Stimulated activated CD8-positive, alpha-beta memory T cell treated with anti-CD3 and anti-CD28 coated beads, Interleukin-15, amount 100 ng/mL, for 1 hour (primary cell): ENCODE measurements at places on chromosomes 5 and 9.

GRCh38 chr9:124602204-124602603 lies 95.0 kb upstream of the NR5A1 start:
- no peak for DNase-seq

DNA sequence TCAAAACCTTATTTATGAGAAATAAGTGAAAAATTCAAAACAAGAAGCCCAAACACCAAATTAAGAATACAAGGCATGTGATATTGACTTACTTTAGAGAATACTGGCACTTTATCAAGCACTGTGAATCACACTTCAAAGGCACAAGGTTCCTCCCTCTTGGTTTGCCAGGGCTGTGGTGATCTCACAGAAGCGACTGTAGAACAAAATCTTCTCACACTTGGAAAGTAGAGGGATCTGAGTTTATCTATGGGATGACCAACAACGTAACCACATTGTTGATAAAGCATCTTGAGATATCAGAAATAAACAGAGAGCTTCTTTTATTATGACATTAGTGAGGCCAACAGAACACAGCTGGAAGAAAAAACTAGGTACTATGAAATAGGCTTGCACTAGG lies 295.9 kb downstream of the NFIB start:
- no peak for DNase-seq

- DNase-seq, result no peak
Observed at GRCh38 chr5:80172067-80172695, 83.7 kb downstream of the SERINC5 start.

DNA sequence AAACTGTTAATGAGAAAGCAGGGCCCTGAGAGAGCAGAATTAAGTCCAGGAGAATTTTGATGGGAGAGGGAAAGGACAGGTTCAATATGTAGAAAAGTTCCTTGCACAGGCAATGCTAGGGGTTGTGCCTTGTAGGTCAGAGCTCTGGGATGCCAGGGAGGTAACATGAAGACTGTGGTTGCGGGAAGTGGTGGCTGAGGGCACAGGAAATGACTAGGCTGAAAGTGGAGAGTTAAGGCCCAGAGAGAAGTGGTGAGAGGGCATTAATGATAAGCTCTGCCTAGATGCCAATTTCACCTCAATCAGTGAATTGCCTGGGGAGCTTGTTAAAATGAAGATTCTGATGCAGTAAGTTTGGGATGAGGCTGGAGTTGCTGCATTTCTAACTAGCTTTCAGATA lies 31.5 kb upstream of the PPP3R2 start:
- no peak for DNase-seq

DNA sequence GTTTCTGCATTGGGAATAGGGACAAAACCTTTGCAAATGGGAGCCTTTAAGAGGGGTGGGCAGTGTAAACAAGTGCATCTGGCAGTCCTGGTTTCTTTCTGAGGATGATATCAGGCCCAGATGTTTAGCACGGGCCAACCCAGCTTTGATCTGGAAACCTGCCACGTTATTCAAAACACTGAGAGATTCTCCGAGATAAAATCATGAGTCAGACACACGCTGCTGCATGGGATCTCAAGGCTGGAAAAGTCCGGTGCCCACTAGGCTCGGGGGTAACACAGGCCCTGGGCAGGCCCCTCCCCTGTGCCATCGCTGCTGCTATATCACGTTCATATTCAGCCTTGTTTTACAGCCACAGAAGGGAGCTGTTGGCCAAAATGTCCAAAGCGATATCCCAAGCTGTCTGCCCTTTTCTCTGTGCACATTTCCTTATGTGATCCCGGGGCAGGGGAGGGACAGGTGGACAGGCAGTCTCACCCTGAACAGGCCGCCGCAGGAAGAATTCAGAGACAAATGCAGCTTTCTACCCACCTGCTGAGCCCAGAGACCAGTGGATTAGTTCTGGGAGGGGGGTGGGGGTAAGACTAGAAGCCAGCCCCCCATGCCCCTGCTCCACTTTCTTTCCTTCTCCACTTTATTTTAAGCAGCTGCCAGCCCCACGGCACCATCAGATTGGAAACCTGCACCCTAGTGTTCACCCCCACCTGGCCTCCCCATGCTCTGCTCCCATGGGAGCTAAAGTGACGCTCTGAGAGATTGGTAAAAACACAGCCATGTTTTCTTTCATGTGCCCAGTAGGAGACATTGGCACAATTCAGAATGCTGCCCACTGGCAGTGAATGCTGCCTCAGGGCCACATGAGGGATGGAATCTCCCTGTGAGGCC lies 63.1 kb downstream of the TMOD1 start:
- no peak for DNase-seq

DNA sequence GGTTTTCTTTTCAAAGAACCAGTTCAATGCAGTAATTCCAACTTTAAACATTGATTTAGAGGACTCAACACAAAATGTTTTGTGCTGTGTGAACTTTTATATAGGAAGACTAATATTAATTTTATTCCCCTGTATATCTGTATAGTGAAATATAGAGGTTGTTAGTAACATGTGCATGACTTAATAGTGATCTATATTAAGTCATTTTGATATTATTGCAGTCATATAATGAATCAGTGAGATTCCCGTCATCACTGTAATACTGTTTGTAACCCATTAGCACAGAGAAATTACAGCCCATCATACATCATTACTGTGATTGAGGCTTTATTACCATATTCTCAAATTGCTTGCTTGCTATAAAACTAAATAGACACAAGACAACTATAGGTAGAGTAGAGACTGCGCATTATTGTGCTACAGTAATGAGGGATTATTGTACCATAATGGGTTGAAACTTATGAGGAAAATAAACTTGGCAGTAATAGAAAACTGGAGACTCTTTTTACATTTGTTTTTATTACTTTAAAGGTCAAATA lies 170.7 kb downstream of the RANBP17 start:
- no peak for DNase-seq

- DNase-seq, result no peak
Observed at GRCh38 chr5:133944263-133945185, 23.9 kb downstream of the C5orf15 start.

DNA sequence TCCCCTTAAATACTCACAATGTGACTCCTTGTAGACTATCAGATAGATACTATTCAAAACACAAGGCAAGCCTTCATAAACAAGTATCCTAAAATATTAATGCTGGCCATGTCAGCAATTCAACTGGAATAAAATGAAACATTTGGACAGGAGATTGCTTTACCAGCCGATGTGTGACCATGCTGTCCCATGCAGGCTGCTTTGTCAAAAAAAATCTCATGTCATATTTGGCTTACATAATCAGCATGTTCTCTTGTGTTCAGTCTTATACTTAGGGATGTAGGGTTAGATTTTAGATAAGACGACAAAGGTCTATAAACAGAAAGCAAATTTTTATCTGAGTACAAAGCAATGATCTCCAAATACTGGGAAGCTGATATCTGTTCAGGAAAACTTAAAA lies 108.5 kb downstream of the NR6A1 start:
- no peak for DNase-seq

GRCh38 chr5:171852255-171852681 lies 66.7 kb downstream of the SMIM23 start:
- DNase-seq, result no peak

GRCh38 chr5:87653242-87653641 lies 240.5 kb upstream of the CCNH start:
- DNase-seq, result no peak

DNA sequence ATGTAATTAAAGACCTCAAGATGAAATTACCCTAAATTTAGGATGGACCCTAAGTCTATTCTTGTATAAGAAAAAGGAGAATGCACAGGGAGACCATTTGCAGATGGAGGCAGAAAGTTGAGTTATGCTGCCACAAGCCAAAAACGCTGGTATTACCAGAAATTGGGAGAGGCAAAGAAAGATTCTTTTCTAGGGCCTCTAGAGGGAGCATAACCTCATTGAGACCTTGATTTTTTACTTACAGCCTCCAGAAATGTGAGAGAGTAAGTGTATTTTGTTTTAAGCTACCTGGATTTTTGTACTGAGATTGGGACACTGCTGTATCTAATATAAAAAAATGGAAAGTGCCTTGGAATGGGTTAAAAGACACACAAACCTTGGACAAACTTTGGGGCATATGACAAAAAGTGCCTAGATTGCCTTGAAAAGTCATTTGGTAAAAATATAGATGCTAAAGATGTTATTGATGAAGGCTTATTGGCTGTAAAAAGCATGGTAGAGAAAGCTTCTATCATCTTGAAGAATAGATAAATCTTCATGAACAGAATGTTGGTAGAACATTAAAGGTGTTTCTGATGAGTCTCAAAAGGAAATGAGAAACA lies 174.7 kb upstream of the PRDM9 start:
- DNase-seq, result no peak

- DNase-seq, result no peak
Observed at GRCh38 chr5:41325074-41325473, 111.7 kb upstream of the C6 start.

DNA sequence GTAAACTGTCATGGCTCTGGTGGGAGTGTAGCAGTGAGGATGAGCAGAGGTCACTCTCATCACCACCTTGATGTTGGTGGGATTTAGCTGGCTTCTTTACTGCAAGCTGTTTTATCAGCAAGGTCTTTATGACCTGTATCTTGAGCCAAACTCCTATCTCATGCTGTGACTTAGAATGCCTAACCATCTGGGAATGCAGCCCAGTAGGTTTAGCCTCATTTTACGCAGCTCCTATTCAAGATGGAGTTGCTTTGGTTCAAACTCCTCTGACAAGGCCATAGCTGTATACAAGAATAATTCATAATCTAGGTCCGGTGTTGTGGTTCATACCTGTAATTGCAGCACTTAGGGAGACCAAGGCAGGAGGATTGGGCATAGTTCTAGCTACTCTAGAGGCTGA lies 85.1 kb downstream of the ARRDC3 start:
- DNase-seq, result no peak

- DNase-seq, result no peak
Observed at GRCh38 chr9:130414910-130415746, 29.6 kb upstream of the ASS1 start.

DNA sequence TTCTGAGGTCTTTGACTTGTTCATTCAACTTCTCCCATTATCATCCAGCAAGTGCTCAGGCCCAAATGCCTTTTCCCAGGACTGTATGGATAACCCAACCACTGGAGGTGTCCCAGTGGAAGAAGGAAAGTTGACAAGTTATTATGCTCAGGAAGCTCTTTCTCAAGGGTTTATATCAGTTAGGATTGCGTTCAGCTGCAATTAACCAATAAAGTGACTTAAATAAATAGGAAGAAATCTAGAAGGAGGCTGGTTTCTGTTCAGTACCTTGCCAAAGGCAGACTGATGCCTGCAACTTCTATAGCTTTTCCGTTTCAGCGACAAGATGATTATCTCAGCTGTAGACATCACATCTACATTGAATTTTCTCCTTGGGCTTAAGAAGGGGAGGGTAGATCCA lies 52.1 kb downstream of the ENC1 start:
- no peak for DNase-seq

DNA sequence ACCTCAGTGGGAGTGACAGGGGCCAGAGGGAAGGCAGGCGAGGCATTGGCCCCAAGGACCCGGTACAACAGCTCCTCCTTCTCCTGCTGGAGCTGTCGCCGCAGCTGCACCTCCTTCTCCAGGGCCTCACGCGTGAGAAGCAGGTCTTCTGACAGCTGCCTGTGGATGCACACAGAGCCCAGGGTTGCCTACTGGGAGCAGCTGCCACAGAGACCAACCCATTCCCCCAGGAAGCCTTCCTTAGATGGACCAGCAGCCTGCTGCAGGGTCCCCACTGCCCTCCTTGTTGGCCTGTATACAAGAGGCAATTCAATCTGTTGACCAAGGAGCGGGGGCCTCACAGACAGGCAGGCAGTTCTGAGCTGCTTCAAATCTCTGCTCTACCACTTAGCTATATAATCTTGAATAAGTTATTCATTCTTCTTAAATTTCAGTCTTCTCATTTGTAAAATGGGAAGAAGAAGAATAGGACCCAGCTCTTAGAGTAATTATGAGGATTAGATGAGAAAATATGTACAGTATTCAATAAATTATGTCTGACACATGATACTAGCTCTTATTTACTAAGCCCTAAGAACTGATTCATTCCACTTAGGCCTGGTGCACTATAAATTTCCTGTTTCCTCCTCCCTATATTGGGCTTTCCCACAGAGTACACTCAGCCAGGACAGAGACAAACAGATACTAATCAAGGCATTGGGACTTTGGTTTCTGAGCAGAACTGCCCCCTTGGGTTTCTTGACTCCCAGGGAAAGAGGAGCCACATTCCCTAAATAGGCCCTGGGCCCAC lies 26.1 kb upstream of the ANXA6 start:
- no peak for DNase-seq

DNA sequence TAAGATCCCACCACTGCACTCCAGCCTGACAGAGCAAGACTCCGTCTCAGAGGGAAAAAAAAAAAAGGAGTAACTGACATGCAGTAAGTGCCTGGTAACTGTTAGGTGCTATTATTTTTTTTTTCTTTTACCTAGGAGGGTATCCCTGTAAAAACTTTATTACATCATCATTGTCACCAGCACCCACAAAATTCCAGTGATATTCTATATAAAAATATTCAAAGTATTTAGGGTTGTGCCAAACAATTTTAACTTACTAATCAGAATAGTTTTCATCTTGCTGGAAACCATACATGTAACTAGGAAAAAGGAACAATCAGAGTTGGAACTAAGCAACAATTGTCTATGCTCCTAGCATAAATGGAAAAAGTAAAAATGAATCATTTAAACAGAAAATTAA lies 112.4 kb downstream of the SSBP2 start:
- DNase-seq, result no peak

- no peak for DNase-seq
Observed at GRCh38 chr9:112939418-112939817, 48.7 kb upstream of the SLC46A2 start.

DNA sequence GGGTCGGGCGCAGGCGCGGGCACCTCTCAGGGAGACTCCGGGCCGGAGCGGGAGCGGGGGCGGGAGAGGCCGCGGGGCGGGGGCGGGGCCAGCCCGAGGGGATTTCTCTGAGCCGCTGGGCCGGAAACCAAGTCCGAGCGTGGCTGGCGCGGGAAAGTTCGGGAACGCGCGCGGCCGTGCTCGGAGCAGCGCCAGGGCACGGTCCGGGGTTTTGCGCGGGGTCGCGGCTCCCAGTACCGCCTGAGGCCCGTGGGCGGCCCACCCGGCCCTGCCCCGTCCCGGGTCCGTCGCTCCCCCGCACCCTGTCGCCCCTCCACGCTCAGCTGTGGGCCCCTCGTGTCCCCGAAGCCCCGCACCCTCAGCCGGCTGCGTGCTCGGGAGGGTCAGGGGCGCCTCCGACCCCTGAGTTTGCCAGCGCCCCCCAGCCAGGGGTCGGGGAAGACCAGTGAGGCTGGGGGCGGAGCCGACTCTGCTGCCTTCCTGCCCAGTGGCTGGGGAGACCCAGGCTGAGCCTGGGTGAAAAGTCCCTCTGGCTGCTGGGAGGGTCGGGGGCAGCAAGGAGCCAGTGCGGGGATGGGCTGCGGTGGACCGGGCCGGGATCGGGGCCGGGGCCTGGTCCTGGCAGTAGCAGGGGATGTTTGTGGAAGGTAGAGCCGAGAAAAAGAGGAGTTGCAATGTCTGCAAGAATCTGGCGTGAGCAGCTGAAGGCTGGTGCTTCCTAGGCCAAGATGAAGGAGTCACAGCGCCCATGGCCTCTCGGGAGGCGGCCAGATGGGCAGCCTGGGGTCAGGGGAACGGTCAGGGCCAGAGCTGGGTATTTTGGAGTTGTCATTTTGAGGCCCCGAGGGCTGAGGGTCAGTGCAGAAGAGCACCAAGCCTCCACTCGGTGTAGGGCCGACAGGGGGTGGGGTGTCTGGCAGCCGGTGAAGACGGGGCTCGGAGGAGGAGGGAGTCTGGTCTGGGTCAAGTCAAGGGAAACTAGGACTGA lies 588 bp downstream of the TRAF2 start:
- no peak for DNase-seq

GRCh38 chr5:38467353-38468040 lies 88.9 kb downstream of the LIFR start:
- no peak for DNase-seq
